ENCODE measurements at places on chromosomes 6 and 20.

GRCh38 chr6:90939906-90940305 is 353.0 kb upstream of the MAP3K7 start:
- no peak overlapping the region for H3K4me3 ChIP-seq
- H3K27ac ChIP-seq: no peak overlapping the region
- DNase-seq: no peak
- no peaks in the 10 kb centered on the region for H3K36me3 ChIP-seq

DNA sequence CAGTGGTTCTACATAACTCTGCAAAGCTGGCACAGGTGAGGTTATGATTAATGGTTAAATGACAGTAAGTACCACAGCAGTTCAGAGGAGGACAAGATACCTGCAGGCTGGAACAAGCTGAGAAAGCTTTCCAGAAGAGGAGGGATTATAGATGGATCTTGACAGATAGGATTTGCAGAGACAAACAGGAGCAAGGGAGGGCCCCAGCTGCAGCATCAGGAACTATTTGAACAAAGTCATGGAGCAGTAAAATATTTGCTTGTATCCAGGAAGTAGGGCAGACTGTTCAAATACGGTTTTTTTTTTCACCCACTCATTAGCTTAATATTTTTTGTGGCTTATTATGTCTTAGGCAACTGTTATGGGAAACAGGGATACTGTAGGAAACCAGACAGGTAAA is 144.4 kb upstream of the MAN1A1 start:
- DNase-seq: no peak
- H3K36me3 ChIP-seq: no peaks in the 10 kb centered on the region
- H3K4me1 ChIP-seq: peaks cover 7% of the 10 kb centered on the region
- H3K27me3 ChIP-seq: no peaks in the 10 kb centered on the region

DNA sequence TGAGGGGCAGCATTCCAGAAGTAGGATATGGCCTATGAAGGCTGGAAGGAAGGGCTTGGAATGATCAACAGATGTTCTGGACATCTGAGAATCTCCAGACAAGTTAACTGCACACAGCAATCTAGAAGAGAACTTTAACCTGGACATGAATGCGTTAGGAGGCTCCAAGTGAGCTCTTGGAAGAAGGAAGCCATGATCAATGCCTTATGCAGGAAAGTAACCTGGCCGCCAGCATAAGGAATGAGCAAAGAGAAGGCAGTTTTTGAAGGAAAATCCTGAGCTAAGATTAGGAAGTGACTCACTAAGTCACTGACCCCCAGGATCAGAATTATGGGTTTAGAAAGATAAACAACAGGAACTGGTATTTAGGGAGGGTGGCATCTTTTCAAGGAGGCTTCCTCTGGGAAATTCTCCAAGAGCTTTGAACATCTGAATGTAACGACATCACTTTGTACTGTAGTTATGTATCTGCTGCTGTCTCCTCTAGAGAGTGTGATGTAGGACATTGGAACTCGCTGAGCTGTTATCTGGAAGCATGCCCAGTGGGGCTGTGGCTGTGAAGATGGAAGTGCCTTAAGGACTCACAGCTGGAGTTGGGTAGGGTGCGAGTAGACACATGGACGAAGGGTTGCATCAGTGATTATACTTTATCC is 236.8 kb downstream of the PACRG start:
- H3K27me3 ChIP-seq: no peaks in the 10 kb centered on the region
- no peaks in the 10 kb centered on the region for H3K36me3 ChIP-seq
- peak; percentile 93 for DNase-seq
- peaks cover 24% of the 10 kb centered on the region for H3K4me1 ChIP-seq
- H3K4me3 ChIP-seq: no peak overlapping the region

- no peaks in the 10 kb centered on the region for H3K4me1 ChIP-seq
- H3K4me3 ChIP-seq: no peak overlapping the region
- no peak for DNase-seq
- H3K27ac ChIP-seq: no peak overlapping the region
- no peaks in the 10 kb centered on the region for H3K36me3 ChIP-seq
- no peaks in the 10 kb centered on the region for H3K27me3 ChIP-seq
These were observed 29.8 kb upstream of the CCN2 start for GRCh38 chr6:131980791-131981623.

GRCh38 chr6:166910601-166911000 is 45.7 kb downstream of the RNASET2 start:
- DNase-seq: no peak
- no peaks in the 10 kb centered on the region for H3K4me1 ChIP-seq
- no peak overlapping the region for H3K4me3 ChIP-seq
- no peaks in the 10 kb centered on the region for H3K27me3 ChIP-seq
- no peaks in the 10 kb centered on the region for H3K36me3 ChIP-seq

DNA sequence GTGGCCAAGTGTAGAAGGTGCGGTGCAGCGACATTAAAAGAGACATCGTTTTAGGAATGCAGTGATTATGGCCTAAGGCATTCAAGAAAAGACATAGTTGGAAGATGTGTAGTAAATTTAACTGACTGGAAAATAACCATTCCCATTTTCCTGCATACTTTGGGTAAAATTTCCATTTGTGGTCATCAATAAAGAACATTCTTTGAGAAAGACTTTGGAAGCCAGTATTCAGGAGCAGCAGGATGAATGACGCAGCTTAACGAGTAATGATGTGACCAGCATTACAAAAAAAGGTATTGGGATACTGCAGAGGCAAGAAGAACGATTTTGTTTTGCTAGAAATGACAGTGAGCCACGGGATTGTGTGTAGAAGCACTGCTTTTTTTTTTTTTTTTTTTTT is 7.0 kb upstream of the RWDD1 start:
- H3K4me3 ChIP-seq: no peak overlapping the region
- no peak for DNase-seq
- H3K36me3 ChIP-seq: no peaks in the 10 kb centered on the region

DNA sequence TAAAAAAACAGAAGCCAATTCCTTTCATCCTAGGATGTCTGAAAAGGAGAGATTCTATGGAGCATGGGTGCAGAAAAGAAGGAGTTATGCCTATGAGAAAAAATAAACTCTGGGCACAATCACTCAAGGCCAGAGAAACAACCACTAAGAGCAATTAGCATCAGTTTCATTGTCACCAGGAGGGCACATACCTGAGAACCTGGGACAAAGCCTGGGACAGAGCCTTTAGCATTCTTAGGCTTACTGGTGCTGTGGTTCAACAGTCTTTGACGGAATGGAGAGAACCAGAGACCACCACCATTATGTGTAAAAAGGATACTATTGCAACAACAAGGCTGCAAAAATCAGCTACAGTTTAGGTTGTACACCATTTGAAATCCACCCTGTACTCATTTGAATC is 29.4 kb upstream of the BCKDHB start:
- DNase-seq: no peak
- no peak overlapping the region for H3K4me3 ChIP-seq
- no peak overlapping the region for H3K27ac ChIP-seq
- no peaks in the 10 kb centered on the region for H3K4me1 ChIP-seq

DNA sequence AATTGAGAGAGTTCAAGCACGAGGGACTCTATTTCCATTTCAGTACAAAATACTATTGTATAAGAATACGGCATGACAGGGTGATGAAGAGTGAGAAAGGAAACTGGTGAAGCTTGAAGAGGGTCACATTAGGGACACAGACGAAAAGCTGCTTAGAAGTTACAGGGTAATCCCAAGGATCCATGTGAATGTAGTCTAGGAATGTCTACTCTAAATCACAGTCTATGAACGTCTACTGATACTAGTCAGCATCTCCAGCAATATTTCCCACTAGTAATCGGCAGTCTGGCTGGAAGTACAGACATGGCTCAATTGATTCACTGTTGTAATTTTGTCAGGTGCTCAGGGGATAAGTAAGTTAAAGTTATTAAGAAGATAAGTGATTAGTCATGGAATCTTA is 156.4 kb downstream of the ASCC3 start:
- no peaks in the 10 kb centered on the region for H3K36me3 ChIP-seq
- H3K4me1 ChIP-seq: no peaks in the 10 kb centered on the region

GRCh38 chr6:69883551-69883950 is 17.2 kb downstream of the COL19A1 start:
- no peaks in the 10 kb centered on the region for H3K27me3 ChIP-seq
- H3K4me1 ChIP-seq: no peaks in the 10 kb centered on the region
- no peak overlapping the region for H3K27ac ChIP-seq
- no peaks in the 10 kb centered on the region for H3K36me3 ChIP-seq
- H3K4me3 ChIP-seq: no peak overlapping the region

DNA sequence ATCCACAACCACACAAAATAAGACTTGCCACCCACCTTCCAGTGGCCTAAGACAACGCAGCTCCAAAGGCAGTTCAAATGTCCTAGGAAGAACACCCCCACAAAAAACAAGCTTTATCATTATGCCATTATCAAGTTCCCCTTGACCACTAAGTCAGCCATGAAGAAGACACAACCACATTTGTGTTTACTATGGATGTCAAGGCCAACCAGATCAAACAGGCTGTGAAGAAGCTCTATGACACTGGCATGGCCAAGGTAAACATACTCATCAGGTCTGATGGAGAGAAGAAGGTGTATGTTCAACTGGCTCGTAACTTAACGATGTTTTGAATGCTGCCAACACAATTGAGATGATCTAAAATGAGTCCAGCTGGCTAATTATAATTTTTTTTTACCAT is 26.1 kb downstream of the SEC63 start:
- H3K36me3 ChIP-seq: no peaks in the 10 kb centered on the region
- H3K4me1 ChIP-seq: no peaks in the 10 kb centered on the region
- H3K27ac ChIP-seq: no peak overlapping the region

Data from keratinocyte (primary cell).